ENCODE measurements at places on chromosomes 12 and 14.
A peak's percentile ranks its signal among the peaks of the same experiment; 100 is the strongest.

- DNase-seq = no peak
These were observed 167.5 kb upstream of the FKBP4 start for GRCh38 chr12:2627076-2627834.

DNA sequence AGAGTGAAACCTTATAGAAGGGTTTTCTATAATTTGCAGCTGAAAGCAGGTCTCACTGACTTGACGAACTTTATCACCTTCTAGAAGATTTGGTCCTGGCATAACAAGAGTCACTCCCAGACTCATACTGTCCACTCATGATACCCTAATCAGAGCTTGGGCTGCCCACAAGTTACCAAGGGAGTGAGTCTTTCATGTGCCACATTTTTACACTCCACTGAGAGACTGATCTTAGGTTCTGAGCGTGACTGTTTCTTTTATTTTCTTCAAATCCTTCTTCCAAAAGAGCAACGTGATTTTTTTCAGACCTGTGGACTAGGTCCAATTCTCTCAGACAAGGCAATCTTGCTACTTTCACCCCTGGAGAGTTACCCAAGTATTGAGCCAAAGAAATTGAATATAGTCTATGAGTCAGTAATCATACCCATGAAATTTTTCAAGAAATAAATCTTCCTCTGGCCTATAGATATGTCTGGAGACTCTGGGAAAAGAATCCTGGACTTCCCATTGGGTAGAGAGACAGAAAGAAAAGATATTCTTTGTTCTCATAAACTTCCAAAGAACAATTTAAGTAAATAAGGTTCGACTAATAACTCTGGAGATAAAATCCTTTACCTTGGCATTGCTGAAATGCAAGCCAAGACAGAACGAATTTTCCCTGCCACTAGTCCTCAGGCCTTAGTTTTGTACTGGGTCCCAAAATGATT, 26.9 kb downstream of the SIX1 start:
- DNase-seq = no peak

- peak; percentile 11 for DNase-seq
These were observed 97.4 kb downstream of the C12orf75 start for GRCh38 chr12:105427883-105428282.

GRCh38 chr14:91744068-91744480, 12.2 kb upstream of the CATSPERB start:
- no peak for DNase-seq

DNA sequence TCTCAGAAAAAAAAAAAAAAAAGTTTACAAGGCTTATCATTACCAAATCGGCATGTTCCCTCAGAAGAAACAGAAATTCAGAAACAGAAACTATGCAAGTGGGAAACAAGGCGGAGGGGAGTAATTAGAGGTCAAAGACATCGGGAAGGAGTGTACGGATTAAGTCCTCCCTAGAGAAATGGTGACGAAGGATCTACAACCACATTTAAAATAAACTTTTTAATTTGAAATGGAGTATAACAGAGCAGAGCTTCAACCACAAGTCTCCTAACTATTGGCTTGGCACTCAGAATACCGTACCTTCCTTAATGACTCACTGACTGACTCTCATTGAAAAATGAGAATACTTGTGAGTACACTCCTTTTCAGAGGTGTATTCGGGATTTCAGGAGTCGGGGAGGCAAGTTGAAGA, 908 bp downstream of the ENTPD5 start:
- no peak for DNase-seq

- no peak for DNase-seq
These were observed 38.1 kb downstream of the GCH1 start for GRCh38 chr14:54864526-54864925.

- DNase-seq = peak; percentile 17
These were observed 282.7 kb downstream of the CACNA1C start for GRCh38 chr12:2335513-2335912.

- no peak for DNase-seq
These were observed 155.0 kb downstream of the PAWR start for GRCh38 chr12:79535751-79536150.

DNA sequence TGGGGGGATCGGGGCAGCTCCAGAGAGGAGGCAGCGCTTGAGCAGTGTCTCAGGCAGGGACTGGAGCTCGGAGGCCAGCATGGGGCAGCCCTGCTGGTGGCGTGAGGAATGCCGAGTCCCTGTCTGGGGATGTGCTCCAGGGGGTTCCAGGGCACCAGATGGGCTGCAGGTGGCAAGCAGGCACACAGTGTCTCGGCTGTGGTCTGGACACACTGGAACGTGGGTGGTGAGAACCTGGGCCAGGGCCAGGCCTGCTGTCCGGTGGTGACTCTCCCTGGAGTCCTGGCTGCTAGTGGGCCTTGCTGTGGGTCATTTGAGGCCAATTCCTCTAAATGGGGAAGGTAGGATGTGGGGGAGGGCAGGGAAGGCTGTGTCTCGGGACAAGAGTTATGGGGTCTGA, 199.4 kb upstream of the RTL1 start:
- no peak for DNase-seq

DNA sequence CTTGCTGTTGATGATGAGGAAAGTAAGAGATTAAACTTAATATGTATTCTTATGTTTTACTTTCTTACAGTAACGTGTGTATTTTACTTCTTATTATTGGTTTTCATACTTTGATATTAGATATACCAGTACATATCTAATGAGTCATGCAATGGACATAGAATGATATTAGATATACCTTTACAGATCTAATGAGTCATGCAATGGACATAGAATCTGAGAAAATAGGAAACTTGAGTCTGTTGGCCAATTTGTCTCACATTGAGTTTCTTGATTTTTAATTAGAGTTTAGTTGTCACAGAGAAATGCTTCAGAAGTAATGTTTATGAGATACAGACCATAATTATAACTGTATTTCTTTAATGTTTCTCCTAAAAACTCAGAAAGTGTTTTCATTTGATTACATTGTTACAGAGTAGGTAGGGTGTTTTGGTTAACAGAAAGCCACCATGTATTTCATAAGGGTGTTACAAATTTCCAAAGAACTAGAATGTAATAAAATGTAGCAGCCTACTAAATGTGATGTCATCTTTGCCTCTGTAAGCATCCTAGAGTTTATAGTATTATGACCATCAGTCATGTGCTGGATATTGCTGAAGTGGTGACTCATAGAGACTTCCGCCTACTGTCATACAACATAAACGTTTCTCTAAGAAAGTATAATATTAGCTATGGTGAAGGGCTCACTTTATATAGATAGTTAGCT, 3.0 kb downstream of the GAS2L3 start:
- DNase-seq = no peak

GRCh38 chr14:90005441-90005840, 49.7 kb downstream of the TDP1 start:
- no peak for DNase-seq
